NCI-H1436 (cell line): ENCODE measurements at places on chromosomes 12 and 14.

GRCh38 chr12:111869671-111870070 lies 27.6 kb downstream of the MAPKAPK5 start:
- no peak for DNase-seq

DNA sequence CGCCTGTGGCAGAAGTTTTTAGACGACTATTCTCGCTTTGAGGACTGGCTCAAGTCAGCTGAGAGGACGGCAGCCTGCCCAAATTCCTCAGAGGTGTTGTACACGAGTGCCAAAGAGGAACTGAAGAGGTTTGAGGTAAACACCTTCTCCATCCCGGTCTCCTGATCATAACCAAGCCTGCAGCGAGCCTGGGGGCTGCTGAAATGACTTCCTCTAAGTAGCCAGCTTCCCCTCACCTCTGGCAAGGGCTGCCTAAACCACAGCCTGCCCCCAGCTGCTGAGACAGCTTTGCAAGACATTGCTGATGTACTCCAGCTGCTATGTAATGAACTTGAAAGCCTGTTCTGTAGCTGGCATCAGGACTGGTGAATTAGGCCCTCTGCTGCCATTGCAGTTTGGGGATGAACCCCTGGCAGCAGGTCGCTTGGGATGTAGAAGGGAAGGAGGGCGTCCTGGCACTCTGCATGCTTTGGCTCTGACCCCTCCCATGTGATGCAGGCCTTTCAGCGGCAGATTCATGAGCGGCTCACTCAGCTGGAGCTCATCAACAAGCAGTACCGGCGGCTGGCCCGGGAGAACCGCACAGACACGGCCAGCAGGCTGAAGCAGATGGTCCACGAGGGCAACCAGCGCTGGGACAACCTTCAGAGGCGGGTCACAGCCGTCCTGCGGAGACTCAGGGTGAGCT lies 84.6 kb downstream of the ESR2 start:
- no peak for DNase-seq

DNA sequence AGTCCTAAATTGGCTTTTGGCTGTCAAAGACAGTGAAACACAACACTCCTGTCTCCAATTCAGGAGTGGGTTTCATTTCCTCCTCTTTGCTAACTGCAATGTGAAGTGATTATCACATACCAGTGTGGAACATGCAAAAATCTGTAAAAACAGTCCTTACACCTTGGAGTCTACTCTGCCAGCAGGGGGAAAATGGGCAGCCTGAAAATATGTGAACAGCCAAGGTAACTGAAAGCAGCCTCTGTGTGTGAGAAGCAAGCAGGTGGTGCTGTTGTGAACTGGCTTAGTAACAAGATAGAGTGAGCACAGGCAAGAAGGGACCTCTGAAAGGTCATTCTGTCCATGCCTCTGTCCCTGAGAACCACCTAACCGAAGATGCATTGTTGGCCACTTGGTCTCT lies 6.0 kb downstream of the PRMT8 start:
- no peak for DNase-seq

GRCh38 chr12:50121641-50122040 lies 9.6 kb downstream of the COX14 start:
- DNase-seq = no peak

DNA sequence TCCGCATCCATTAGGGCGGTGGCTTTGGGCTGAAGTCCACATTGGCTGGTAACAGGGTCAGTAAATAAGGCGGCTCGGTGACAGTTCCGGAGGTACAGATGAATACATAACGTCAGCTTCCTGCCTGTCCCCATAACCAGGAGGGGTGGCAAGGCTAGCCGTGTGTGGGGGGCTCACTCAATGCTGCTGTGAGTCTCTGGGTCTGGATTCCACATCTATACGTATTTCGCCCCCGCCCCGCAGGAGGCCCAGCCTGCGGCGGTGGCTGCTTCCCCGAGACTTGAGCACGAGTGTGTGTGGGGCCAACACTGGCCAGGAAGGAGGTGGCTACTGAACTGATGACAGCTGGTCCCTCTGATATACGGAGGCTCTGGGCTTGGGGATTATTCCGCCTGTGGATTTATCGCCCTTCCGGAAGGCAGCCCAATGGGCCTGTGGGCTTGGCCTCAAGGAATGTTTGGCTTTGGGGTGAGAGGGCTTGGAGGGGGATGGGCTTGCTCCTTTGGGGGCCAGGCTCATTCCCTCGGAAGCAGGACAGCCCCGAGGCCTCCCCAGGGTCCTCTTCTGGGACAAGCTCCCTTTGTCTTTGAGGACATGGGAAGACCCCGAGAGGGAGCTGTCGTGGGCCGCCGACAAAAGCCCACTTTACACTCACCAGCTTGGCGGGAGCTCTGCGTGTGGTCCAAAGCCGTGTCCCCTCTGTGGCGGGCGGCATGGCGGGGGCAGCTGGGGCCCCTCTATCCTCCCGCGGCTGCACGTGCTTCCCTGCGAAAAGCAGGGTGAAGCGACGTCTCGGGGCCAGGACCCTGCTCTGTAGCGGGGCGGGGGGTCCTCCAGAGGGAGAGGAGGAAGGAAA lies 82.1 kb downstream of the KIF26A start:
- no peak for DNase-seq

GRCh38 chr12:11651785-11652184 lies 2.3 kb downstream of the ETV6 start:
- no peak for DNase-seq

- DNase-seq = no peak
Measured at GRCh38 chr14:102922490-102923200, at the start of gene AMN. TSS of gene AMN (plus strand) at chr14:102922663. CDS start at chr14:102922689, 26 bp downstream.

DNA sequence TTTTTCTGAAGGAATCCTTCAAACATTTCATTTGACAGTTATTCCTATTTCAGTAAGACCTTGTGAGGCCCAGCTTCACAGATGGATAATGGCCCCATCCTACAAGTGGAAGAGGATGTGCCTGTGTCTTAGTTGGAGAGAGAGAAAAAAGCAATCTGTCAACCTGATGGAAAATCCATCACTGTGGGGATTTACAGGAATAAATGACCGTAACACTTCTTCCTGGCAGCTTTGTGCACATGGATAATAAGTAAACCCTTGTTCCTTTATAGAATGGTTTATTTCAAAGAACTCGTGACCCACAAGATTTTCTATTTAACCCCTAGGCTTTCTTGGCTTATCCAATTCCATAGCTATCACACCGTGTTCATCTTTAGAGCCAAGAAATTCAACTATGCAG lies 121.4 kb upstream of the PCED1B start:
- no peak for DNase-seq

GRCh38 chr14:36245223-36245622 lies 68.7 kb upstream of the PTCSC3 start:
- DNase-seq = no peak

GRCh38 chr14:63725786-63726460 lies 1.9 kb downstream of the SGPP1 start:
- DNase-seq = no peak

DNA sequence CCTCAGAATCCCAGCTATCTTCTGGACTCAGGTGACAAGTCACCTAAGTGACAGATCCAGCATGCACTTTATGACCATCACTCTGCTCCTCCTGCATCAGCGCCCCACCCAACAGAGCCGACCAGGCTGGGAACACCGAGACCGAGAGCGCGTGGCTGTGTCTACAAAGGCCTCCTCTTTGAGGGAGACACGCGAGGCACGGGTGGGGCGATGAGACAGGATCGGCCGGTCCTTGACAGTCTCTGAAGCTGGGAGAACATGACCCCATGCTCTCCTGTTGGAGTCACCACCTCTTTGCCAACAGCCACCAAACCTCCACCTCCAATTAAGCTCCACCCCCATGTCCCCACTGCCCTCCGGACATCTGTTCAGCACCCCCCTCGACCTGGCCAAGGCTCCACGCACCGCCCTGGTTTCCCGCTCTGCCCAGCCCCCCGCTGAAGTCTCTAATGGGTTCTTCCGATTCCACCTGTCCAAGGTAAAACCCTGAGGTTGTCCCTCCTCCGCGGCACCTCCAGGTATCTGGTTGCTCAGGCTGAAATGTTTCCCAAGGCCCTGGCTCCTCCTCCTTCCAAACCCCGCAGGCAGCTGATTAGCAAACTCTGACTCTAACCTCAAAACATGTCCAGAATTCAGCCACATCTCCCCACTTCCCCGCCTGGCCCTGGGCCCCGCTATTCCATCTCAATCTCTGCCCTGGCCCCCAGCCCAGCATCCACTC lies 31.5 kb downstream of the HSP90AA1 start:
- DNase-seq = no peak

DNA sequence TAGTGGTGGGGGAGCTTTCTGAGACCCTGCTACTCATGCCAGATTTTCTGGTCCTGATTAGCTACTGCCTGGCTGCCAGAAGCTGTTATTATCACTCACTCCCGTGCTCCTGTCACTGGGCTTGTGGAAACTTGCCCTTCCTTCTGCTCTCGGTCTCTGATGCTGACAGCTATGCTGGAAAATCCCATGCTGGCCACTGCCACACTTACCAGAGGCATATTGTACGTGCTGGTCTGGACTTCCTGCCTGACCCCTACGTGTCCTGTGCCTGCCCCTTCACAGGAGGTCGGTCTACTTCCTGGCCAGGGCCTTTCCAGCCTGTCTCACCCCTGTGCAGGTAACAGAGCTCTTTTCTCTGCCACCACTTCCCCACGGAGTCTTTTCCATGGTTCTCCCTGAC lies 149.4 kb upstream of the PLEKHG7 start:
- DNase-seq = no peak

GRCh38 chr12:105443802-105444652 lies 113.5 kb downstream of the C12orf75 start:
- DNase-seq = no peak

GRCh38 chr14:90305176-90305601 lies 26.6 kb downstream of the NRDE2 start:
- no peak for DNase-seq

DNA sequence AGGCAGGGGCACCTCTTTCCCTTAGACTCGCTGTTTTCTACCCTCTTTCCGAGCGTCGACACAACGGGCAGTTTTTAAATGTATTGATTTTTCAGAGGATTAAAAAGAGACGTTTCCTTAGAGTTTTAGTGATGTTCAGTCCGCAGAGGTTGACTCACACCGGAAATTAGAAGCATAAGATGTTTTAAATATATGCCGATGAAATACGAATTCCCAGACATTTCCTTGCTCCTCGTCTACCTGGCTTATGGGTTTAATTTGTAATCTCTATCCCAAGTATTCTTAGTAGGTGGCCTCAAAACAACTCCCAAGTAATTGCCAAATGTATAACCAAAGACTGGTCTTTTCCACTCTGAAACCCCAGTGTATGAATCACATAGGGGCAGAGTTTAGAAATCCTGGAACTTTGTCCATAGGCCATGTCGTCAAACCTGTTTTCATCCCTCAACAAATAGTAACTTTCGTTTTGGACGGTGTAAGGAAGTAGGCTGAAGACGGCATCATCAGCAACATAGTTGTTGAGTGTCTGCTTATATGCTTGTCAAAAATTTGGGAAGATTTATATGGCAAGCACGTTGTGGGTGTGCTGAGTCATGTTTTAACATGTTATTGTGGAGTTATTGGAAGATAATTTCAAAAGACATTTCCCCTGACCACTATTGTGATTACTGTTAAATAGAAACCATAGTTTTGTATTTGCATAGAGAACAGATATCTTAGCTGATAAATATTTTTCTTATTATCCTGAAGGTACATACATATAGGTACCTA lies 824 bp downstream of the TBK1 start:
- DNase-seq = no peak

DNA sequence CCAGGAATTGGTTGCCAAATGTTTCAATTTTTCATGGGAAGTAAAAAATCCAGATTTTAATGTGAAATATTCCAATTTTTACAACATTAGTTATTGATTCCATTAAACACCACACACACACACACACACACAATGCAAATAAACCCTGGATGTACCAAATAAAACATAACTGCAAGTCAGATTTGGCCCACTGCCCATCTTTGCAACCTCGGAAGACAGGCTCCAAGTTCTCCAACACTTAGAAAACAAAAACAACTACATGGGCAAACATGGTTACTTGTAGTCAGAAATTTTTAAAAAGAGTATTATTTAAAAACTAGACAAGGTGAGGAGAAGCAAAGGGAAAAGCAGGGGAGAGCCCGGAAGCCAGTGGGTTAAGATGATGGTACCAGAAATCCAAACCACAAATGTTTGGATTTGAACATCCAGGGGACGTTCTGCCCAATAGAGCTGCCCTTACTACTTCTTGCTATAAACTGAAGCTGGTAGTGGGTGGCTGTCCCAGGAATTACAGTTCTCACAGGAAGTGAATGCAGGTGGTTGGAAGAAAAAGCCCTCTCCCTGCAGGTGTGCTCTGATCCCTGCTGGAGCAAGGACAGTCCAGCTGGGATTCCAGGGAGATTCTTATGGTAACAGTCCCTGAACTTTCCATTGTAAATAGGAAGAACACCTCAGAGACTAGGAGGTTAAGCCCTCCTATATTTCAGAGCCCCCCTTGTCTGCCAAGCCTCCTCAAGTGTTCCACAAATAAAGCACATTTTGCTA lies 111.7 kb downstream of the SLC25A21 start:
- DNase-seq = no peak

- no peak for DNase-seq
Measured at GRCh38 chr12:501722-502447, 42.1 kb downstream of the B4GALNT3 start.
